ENCODE measurements at places on chromosomes 2 and 18.
A peak's percentile ranks its signal among the peaks of the same experiment; 100 is the strongest.

GRCh38 chr18:24674605-24675004 lies 214.2 kb downstream of the HRH4 start:
- no peak for DNase-seq

GRCh38 chr2:216205486-216205885 lies 96.3 kb downstream of the XRCC5 start:
- no peak for DNase-seq

DNA sequence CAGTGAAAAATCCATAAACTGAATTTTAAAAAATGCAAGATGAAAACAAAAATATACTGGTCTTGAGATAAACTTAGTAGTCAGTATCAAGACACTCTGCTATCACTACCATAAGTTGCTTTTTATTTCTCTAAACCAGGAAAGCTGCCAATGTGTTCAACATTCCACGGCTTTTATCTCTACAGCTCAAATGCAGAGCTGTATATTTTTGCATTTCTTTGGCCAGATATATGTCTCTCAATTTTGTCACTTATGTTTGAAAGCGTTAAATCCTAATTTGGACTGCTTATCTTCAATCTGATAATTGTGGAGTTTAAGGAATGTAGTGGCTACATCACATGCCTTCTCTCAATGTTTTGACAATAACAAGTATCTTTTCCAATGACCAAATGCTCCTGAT lies 609.5 kb downstream of the EPHA4 start:
- no peak for DNase-seq

DNA sequence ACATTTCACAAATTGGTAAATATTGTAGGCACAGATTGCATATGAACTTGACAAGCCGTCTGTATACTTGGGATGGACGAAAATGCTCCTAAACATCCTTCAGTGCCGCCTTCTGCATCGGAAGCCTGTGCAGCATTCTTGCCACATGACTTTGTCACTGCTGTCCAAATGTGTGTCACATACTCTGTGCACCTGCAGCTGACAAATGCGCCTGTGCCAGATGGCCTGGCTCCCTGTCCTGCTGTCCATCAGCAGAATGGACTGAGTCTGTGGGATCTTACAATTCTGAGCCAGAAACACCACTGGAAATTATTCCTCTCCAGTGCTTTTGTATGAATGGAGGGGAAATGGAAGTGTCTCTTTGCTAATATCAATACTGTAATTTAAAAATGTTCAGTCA lies 89.9 kb downstream of the DCDC2C start:
- DNase-seq, result no peak

GRCh38 chr2:55620123-55620779 lies 2.8 kb upstream of the PPP4R3B start:
- DNase-seq, result peak; percentile 70

GRCh38 chr2:86185517-86186212 lies 9.6 kb downstream of the IMMT start:
- DNase-seq, result peak; percentile 30

DNA sequence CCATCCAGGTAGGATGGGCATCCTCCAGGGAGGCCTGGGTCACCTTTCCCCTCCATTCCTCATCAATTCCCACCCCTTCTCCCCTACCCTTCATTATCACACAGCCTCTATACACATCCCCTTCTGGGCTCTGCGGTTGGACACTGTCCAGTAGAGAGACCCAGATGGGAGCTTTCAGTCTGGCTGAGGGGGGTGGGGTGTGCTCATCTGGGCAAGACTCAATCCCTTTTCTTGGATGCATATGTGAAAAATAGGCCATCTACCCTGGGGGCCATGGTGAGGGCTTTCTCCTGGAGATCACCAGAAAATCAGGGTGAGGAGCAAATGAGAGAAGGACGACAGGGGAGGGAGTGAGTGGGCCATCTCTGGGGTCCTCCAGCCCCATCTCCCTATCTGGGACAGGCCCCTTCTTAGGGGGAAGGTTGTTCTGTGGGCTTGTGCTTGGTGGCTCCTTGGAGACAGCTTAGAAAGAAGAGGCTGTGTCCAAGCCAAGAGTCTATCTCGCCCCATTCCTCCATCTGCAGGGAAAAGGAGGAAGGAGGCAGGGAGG lies 160.1 kb downstream of the DYSF start:
- no peak for DNase-seq

- DNase-seq, result no peak
Observed at GRCh38 chr2:21257621-21258020, 133.9 kb downstream of the TDRD15 start.

GRCh38 chr2:39603436-39603835 lies 62.3 kb upstream of the TMEM178A start:
- no peak for DNase-seq

DNA sequence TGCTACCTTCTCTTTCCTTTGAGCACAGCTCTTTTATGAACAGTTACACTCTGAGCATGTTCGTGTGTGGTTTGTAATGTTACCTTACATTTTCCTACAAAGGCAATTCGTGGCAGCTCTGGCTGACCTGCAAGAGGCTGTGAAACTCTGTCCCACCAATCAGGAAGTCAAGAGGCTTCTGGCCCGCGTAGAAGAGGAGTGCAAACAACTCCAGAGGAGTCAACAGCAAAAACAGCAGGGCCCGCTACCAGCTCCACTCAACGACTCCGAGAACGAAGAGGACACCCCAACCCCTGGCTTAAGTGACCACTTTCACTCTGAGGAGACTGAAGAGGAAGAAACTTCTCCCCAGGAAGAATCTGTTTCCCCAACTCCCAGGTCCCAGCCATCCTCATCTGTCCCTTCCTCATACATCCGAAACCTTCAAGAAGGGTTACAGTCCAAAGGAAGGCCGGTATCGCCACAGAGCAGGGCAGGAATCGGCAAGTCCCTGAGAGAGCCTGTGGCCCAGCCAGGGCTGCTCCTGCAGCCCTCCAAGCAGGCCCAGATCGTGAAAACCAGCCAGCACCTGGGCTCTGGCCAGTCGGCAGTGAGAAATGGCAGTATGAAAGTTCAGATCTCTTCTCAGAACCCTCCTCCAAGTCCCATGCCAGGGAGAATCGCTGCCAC lies 56.9 kb downstream of the WDSUB1 start:
- no peak for DNase-seq

DNA sequence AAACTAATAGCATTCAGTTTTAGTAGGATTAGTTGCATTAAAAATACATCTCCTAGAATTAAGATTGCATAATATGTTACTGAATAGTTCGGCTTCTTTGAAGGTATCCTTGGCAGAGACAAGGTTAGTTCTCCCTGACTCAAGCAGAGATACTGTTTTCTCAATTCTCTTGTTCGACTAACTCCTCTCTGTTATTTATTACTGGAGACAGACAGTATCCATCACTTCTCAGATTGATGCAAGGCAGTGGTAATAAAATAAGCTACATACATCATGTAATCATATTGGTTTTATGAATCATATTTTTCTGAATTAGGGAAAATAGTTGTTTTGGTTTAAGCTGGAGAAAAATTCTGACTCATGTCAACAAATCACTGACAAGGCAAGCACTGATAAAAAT lies 134.8 kb downstream of the SLC8A1 start:
- no peak for DNase-seq

- DNase-seq, result no peak
Observed at GRCh38 chr2:13996527-13996926, 636.0 kb upstream of the LRATD1 start.

- DNase-seq, result no peak
Observed at GRCh38 chr2:105598829-105599698, 145.6 kb upstream of the NCK2 start.

DNA sequence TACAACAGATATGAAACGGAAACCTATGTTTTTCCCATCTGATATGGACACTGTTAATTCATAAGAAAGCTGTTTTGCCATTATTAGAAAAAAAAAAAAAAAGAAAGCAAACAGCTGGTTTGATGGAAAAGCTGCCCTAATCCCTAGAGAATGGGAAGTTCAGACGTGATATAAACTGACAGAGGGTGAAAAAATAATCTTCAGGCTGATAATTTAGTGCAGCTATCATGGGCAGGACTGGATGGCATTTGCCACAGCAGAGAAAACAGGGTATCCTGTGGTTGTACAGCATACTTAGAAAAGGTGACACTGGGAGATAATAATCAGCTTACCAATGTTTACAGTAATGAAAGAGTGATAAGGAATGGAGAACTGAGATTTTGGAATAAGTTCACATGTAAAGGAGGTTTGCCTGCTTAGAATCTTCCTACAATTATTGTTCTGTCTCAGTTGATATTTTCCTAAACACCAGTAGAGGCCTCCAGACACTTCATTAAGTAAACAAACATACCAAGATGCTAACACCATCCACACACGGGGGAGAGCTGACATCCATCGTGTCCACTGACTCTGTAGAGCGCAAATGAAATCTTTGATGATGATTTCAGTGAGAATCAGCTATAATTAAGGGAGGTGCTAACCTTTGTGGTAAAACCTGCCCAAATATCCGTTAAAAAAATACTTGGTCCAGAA lies 211.6 kb upstream of the MMADHC start:
- DNase-seq, result no peak

- DNase-seq, result no peak
Observed at GRCh38 chr2:5851410-5851809, 159.2 kb downstream of the SOX11 start.

DNA sequence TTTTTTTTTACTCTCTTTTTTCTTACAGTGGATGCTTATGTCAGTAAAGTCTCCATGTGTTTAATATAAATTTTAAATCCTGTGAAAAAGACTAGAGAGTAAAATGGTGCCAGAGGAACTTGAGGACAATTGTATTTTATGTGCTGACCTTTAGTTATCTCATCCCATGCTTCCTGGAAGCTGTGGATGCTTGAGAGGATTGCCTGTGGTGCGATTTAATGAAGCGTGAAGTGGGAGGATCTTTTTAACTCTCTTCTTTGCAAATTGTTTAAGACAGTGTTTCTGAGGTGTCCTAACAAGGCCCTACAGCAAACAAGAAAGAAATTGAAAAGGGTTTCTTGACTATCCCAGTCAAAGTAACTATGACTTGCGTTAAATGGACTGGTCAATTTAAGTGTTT lies 84.2 kb downstream of the DTNA start:
- no peak for DNase-seq

DNA sequence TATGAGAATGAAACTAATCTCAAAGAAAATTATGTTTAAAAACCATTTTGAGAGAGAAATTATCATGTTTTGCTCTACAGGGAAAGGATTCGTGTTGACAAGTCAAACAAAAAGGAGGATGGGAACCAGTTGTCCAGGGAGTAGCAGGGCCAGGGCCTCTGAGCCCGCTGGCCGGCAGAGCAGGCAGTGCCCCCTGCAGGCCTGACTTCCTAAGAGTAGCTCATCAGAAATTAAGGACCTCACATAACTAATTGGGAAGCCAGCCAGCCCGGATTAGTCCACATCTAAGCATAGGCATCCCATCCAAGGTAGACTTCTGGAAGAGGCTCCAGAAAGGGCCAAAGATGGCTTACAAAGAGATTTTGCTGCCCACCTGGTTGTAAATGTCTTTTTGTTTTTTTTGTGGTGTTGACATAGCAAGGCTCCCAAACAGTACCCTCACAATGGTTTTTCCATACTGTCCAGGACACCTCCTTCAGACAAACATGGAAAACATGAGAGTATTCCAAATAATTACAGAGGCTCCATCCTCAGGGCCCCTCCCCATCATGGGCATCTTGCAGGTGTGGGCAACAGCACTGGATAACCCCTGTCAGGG lies 241.2 kb upstream of the TANK start:
- DNase-seq, result peak; percentile 29

DNA sequence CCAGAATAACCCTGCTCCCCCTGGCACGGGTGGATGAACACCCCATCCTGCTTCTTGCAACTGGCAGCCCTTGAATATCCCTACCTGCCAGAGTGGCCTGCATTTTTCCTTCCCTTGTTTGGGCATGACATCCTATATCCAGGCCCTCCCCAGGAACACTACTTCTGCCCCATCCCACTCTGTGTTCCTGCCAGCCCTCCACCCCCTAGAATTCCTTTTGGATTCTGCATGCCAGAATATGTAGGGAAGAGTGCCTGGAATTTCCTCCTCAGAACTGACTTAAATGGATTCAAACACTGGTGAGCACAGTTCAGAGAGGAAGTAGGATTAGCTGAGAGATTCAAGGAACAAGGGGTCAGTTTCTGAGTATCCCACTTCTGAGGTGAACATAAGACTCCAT lies 123.5 kb upstream of the PELI1 start:
- no peak for DNase-seq

DNA sequence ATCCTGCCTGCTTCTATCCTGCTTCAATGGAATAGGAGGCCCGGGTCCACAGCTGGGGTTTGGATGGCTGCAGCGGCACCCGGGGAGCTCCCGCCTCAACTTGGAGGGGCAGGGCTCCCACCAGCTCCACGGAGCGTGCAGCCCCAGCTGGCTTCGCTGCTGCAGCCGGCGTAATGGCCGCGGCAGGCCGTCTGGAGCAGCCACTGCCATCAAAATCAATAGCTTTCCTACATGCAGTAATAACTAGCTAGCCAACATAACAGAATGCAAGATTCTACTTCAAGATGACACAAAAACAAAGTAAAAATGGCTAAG lies 154.2 kb upstream of the RMP24 start:
- no peak for DNase-seq

- DNase-seq, result peak; percentile 70
Observed at GRCh38 chr2:46534589-46534988, 55.2 kb downstream of the TMEM247 start.

DNA sequence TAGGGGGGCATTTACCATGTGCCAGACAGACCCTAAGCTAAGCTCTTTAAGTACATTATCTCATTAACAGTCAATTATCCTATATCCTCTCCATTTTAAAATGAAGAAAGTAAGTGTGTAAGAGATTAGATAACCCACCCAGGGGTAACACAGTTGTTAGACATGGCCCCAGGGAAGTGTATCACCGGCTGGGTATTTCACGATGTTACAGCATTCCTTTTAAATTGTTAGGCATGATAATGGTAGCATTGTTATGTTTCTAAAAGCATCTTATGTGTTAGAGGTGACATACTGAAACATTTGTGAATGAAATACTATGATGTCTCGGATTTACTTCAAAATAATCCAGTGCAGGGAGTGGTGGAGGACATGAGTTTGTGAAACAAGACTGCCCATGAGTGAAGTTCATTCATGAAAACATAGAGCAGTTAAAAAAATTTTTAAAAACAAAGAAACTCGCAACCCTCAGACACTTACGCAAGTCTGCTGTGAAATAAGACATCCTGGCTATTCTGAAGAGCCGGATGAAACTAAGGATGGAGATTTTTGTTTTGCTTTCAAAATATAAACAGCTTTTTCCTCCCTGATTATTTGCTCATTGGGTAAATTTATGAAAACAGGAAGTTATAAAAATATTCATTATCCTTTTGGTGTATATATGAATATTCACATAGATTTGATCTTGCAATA lies 54.9 kb downstream of the IL1RL2 start:
- DNase-seq, result no peak

GRCh38 chr2:235162837-235163197 lies 211.0 kb downstream of the SH3BP4 start:
- no peak for DNase-seq

GRCh38 chr2:38601463-38602135 lies 1.1 kb downstream of the HNRNPLL start:
- DNase-seq, result no peak

- peak; percentile 7 for DNase-seq
Observed at GRCh38 chr2:160652236-160652635, 158.6 kb upstream of the RBMS1 start.

- DNase-seq, result peak; percentile 44
Observed at GRCh38 chr2:173555833-173556232, 201.2 kb downstream of the CDCA7 start.

Data from NAMALWA (cell line).